Bronchial smooth muscle cell (primary cell): ENCODE measurements at places on chromosomes 4 and X. TPM values are rescaled to one million over a fixed set of nuclear protein-coding genes. Genes with fewer than 3 reads are reported as not detected.

The FHIP1A gene
- total RNA-seq, result 0.16 TPM in 1 of 2 replicates, not detected in the other

The CSN1S1 gene
- total RNA-seq, result not detected in 2 replicates

The PROM1 gene
- total RNA-seq, result not detected in 2 replicates

The RPS6KA6 gene
- 2.0 and 3.9 TPM in 2 replicates for total RNA-seq

The GSX2 gene
- not detected in 2 replicates for total RNA-seq

The TCEAL5 gene
- total RNA-seq, result not detected in 2 replicates

The ERAS gene
- not detected in 2 replicates for total RNA-seq

The BCORL1 gene
- 1.9 and 3.3 TPM in 2 replicates for total RNA-seq

The IBSP gene
- total RNA-seq, result not detected in 2 replicates

The ASB9 gene
- 0.09 and 1.4 TPM in 2 replicates for total RNA-seq

The SNCA gene
- 0.52 and 19.1 TPM in 2 replicates for total RNA-seq

The VCX3B gene
- total RNA-seq, result not detected in 2 replicates

The ADH7 gene
- total RNA-seq, result 0.32 TPM in 1 of 2 replicates, not detected in the other

The CXCR3 gene
- not detected in 2 replicates for total RNA-seq

The HPF1 gene
- 11.0 and 19.1 TPM in 2 replicates for total RNA-seq

The IL2RG gene
- not detected in 2 replicates for total RNA-seq

The SCLT1 gene
- 5.7 and 6.8 TPM in 2 replicates for total RNA-seq

The GPRIN3 gene
- total RNA-seq, result under 0.01 TPM in 1 of 2 replicates, not detected in the other

The VGLL1 gene
- not detected in 2 replicates for total RNA-seq

The TMEM156 gene
- 0.16 and 0.17 TPM in 2 replicates for total RNA-seq

The FGD1 gene
- 3.1 and 3.6 TPM in 2 replicates for total RNA-seq

The HOPX gene
- 0.34 and 10.4 TPM in 2 replicates for total RNA-seq
